ENCODE measurements at places on chromosomes 16 and 17.

DNA sequence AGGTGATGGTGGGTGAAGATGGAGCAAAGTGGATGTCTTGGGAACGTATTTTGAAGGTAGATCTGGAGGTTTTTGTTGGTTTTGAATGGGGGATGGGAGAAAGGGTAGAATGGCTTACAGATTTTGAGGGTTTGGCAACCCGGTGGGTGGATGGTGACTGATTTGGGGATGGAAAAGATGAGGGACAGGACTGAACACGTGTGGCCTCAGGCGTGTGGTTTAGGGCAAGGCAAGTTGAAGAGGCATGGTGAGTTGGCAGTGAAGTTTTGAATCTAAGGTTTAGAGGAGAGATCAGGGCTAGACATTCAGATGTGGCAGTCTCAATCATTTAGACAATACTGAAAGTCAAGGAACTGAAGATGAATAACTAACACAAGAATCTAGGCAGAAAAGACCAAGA lies 5.0 kb upstream of the DCTPP1 start:
- no peak for DNase-seq

DNA sequence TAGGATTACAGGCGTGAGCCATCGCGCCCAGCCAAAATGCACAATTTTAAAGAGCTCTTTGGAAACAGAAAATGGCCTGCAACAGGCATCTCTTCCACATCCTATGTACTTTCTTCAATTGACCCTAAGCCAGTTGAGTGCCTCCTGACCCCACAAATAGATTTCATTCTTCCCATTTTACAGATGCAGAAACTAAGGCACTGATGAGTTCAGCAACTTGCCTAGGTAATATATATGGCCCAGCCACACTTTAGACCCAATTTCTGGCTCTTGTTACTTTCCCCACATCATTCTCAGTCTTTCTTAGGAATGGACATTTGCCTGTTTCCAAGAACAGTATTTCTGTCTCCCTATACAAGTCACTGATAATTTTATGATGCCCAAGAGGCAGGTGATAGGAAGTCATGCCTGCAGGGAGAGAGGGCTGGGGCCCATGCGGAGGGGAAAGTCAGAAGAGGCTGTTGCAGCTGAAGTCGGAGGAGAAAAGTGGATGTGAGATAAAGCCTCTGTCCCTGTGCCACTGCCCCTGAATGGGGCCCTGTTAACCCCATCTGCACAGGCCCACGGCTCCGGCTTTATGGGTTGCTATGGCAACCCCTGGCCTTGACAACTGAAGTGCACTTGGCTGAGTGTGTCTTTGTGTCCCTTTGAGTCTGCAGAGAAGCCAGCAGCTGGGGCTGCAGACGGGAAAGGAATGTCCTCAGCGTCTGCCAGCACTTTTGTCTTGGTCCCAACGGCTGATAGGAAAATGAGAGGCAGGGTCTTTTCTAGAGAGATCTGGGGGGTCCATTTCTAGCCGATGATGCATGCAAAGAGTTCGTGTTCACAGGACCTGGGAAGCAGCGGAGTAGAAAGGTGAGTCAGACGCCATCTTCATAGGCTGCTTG lies 45.9 kb downstream of the ABAT start:
- peak; percentile 1 for DNase-seq

DNA sequence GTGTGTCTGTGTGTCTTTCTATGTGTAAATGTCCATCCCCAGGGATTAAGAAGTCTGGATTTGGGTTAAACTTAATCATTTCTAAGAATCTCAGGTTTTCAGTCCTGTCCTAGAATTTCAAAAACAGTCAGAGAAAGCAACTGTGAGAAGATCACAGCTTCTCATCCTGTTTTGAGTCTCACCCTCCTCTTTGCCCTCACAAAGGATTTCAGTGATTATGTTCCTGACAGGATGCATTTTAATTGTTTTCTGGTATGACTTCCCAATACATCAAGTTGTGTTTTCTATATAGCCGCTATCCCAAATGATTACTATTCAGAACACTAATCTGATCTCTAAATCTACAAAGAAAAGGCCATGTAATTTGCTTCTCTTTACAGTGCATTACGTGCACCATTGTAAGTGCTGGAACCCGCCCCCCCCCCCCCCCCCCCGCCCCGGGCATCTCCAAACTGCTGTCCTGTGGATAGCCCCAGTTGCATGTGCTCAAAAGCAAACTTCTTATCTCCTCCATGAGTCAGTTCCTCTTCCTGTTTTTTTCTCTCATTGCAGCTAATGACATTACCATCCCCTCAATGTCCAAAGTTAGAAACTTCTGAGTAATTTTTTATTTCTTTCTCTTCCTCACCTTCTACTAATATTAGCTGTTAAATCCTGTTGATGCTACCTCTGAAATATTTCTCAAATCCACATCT lies 73.9 kb downstream of the CDH13 start:
- DNase-seq = peak; percentile 57

- peak; percentile 84 for DNase-seq
Measured at GRCh38 chr16:81693041-81693743, 85.9 kb upstream of the PLCG2 start.

- peak; percentile 96 for DNase-seq
Measured at GRCh38 chr17:47276868-47277267, 23.2 kb downstream of the ITGB3 start.

Measured in fibroblast of skin of scalp (primary cell).